Right renal cortex interstitium (tissue), 3 donors: ENCODE measurements at places on chromosomes 6 and 20. TPM values are rescaled to one million over a fixed set of nuclear protein-coding genes. Genes with fewer than 3 reads are reported as not detected.

The GLYATL3 gene
- polyA plus RNA-seq: not detected

The PAK5 gene
- 0.49 TPM for polyA plus RNA-seq

The OPRL1 gene
- 0.67 TPM for polyA plus RNA-seq

DNA sequence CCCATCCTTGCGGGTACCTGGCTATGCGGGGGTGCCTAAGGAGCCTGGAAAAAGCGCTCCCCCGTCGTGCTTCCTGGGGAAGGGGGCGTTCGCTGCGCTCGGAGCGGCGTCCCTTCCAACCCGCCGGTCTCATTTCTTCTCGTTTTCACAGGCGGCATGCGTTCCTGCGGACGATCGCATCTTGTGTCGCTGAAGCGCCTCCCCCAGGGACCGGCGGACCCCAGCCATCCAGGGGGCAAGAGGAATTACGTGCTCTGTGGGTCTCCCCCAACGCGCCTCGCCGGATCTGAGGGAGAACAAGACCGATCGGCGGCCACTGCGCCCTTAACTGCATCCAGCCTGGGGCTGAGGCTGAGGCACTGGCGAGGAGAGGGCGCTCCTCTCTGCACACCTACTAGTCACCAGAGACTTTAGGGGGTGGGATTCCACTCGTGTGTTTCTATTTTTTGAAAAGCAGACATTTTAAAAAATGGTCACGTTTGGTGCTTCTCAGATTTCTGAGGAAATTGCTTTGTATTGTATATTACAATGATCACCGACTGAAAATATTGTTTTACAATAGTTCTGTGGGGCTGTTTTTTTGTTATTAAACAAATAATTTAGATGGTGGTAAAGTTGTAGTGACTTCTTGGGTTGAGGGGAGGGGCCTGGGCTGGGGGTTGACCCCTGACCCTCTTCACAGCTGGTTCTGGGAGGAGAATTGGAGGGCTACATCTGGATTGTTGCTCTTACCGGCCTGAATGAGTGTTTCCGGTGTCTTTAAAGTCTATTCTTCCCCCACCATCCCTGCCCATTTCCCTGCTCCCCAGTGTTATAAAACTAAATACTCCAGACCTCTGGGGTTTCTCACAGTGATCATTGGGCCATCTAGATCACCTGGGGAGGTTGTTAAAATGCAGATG lies 1.1 kb downstream of the ID1 start:
- no peak for DNase-seq

The C6orf163 gene
- 3.3 TPM for polyA plus RNA-seq

- no peak for DNase-seq
Observed at GRCh38 chr6:169824848-169825557, 73.6 kb downstream of the ERMARD start.

DNA sequence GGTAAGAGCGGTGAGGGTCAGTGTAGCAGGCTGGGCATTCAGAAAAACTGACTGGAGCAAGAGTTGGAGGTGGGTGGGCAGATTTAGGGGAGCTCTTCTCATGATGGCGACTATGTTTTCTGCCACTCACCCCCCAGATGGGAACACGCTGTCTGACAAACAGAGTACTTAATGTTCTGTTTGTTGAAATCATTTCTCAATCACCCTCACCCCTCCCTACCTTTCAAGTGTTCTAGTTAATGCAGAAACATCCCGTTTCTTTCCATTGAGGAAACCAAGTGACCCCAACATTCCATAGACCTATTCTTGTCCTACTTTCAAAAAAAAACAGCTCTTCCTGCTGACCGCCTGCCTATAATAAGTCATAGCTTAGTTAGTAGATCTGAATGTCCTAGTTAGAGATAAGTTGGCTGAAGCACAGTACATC lies 132.5 kb upstream of the NEDD9 start:
- DNase-seq: no peak
